ENCODE measurements at places on chromosomes 3 and 15.
A peak's percentile ranks its signal among the peaks of the same experiment; 100 is the strongest.

GRCh38 chr3:196740481-196741248 is 1.0 kb downstream of the PAK2 start:
- peak; percentile 13 for DNase-seq

GRCh38 chr3:185405664-185406063 is 42.7 kb downstream of the MAP3K13 start:
- DNase-seq, result no peak

DNA sequence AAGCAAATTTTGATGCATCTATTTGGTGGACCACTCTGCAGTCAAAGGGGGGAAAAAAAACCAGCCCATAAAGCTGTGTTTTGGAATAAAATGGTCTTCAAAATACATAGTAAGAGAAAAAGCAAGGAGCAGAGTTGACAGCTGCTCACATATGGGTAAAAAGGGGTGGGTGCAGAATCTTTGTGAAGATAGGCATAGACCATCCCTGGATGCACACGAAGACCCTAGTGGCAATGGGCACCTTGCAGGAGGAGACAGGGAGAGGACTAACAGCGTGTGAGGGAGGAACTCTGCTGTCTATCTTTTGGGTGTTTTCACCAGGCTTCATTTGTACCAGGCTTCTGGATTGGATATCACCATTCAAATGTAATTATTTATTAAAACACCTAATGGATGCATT is 43.9 kb downstream of the CTNNB1 start:
- DNase-seq, result no peak

- no peak for DNase-seq
These were observed 78.0 kb downstream of the FSIP1 start for GRCh38 chr15:39704689-39705088.

GRCh38 chr3:164132878-164133277 is 945.4 kb downstream of the SI start:
- no peak for DNase-seq

DNA sequence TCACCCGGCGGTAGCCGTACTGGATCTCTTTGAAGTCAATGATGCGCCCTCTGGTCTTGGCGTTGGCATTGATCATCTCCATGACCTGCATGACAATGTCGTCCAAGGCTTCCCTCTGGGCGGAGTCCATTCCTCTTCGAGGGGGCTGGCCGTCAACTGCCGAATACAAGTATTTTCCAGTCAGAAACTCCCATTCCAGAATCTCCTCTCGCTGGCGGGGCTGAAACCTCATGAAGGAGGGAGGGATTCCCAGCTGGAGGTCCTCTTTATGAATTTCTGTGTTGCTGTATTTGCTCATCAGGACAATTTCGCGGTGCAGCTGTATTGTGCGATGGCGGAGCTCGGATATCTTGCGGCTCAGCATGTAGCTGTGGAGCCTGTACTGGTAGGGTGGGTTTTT is 73.4 kb downstream of the CHSY1 start:
- no peak for DNase-seq

GRCh38 chr3:8492744-8493511 is 8.7 kb upstream of the LMCD1 start:
- no peak for DNase-seq

GRCh38 chr15:41072013-41072412 is 44.1 kb downstream of the INO80 start:
- DNase-seq, result no peak

GRCh38 chr3:172391592-172392302 is 56.5 kb downstream of the GHSR start:
- no peak for DNase-seq

GRCh38 chr3:185330644-185331043 is 32.3 kb upstream of the MAP3K13 start:
- DNase-seq, result no peak

GRCh38 chr3:52539010-52539653 is 2.7 kb downstream of the UQCC5 start:
- DNase-seq, result no peak

DNA sequence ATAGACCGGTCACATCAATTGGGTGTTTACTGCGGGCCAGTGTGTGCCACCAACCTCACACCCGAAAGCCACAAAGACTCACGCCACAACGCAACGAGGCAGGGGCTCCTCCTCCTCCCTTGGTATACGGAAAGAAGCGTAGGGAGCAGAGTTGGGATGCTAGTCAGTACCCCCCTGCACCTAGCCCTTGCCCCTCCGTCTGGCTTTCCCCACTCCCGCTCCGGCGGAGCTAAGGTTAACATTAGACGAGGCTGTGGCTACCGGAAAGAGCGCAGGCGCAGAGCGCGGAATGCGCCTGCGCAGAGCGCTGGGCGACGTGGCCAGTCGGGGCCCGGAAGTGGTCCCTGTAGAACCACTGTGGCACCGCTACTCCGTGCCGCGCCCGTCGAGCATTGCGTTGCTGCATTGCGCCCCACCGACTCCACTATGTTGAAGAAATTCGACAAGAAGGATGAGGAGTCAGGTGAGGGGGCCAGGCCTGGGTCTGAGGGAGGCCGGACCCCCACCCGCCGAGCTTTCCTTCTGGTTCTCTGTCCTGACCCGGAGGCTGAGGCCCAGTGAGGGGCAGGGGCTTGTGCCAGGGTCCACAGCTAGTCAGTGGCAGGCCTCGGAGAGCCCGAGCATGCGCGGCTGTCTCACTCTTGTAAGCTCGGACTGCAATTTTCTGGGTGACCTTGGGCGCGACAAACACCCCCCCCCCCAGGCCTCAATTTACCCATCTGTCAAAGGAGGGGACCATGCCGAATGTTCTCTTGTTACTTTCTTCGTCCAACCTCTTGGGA is at the start of gene COPG1:
Gene COPG1, plus strand, starts transcription at position 323 of the 782 bp plus-strand sequence. Its CDS starts 104 bp downstream, at position 427.
- DNase-seq, result peak; percentile 74

DNA sequence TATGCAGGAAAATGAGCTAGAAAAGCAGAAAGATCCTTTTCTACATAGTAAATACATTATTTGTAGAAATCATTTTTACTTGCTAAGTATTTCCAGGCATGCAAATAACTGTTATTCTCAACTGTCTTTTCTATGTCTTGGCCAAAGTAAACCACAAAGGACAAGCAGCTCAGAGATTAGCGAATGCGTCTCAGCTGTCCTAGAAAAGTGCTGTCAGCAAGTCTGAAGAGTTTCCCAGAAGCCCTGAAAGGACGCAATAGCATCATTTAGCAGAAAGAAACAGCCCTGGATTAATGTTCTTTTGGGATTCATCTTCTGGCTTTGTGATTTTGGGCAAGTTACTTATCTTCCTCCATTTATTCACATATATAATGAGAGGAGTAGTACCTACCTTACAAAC is 100.3 kb downstream of the ZIC1 start:
- DNase-seq, result no peak

- DNase-seq, result no peak
These were observed 232.8 kb upstream of the BHLHE40 start for GRCh38 chr3:4746241-4746958.

All from T follicular helper cell (primary cell).